LHCN-M2 (cell line): ENCODE measurements at places on chromosomes 7 and 10. TPM values are rescaled to one million over a fixed set of nuclear protein-coding genes. Genes with fewer than 3 reads are reported as not detected.

DNA sequence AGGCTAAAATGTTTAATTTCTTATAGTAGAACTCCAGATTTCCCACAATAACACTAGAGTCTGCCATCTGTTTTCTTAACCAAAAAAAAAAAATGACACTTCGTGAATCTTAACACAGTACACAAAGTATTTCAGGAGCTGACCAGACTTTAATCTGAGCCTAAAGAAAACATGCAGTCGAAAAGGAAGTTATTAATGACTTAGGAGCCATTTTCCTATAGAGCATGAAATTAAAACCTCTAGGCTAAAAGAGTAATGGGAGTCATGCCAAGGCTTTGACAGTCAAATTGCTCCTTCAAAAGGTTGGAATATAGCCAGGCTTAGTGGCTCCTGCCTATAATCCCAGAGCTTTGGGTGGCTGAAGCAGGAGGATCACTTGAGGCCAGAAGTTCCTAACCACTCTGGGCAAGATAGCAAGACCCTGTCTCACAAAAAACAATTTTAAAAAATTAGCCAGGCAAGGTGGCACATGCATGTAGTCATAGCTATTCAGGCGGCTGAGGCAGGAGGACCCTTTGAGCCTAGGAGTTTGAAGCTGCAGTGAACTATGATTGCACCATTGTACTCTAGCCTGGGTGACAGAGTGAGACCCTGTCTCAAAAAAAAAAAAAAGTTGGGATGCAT, 13.6 kb downstream of the MICU1 start:
- peak; percentile 17 for DNase-seq

GRCh38 chr10:103888113-103888841, 29.7 kb downstream of the STN1 start:
- peak; percentile 73 for DNase-seq

- no peak for DNase-seq
Observed at GRCh38 chr10:16999665-17000451, 129.8 kb downstream of the CUBN start.

GRCh38 chr7:152140067-152140466, 114.6 kb downstream of the GALNT11 start:
- no peak for DNase-seq

- no peak for DNase-seq
Observed at GRCh38 chr10:23742807-23743206, 303.9 kb downstream of the OTUD1 start.

GRCh38 chr10:33571616-33572015, 237.1 kb upstream of the NRP1 start:
- peak; percentile 10 for DNase-seq

The CYP3A5 gene
- total RNA-seq = not detected in 2 replicates
